ENCODE measurements at places on chromosomes 16 and 17.

GRCh38 chr17:9672266-9672665, 26.9 kb downstream of the USP43 start:
- ATAC-seq, result no peak
- H3K27ac ChIP-seq, result no peak overlapping the region
- H3K36me3 ChIP-seq, result no peaks in the 10 kb centered on the region
- H3K4me1 ChIP-seq, result peaks cover 3% of the 10 kb centered on the region
- no peak overlapping the region for H3K4me3 ChIP-seq

DNA sequence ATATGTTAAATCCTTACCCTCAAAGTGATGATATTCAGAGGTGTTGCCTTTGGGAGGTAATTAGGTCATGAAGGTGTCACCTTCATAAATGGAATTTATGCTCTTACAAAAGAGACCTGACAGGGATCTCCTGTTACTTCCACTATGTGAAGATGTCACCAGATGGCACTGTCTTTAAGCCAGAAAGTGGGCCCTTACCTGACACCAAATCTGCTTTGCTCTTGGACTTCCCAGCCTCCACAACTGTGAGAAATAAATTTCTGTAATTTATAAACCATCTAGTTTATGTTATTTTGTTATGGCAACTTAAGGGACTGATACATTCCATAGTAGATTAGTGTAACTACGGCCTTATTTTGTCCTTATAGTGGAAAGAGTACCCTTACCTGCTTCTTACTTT, 358.3 kb upstream of the SALL1 start:
- no peaks in the 10 kb centered on the region for H3K27me3 ChIP-seq
- H3K36me3 ChIP-seq, result no peaks in the 10 kb centered on the region
- no peak for ATAC-seq

GRCh38 chr16:2226245-2226793, 2.9 kb downstream of the E4F1 start:
- H3K4me3 ChIP-seq, result no peak overlapping the region
- no peak overlapping the region for H3K27ac ChIP-seq
- no peaks in the 10 kb centered on the region for H3K27me3 ChIP-seq
- H3K4me1 ChIP-seq, result no peaks in the 10 kb centered on the region

- H3K27me3 ChIP-seq, result no peaks in the 10 kb centered on the region
- H3K36me3 ChIP-seq, result no peaks in the 10 kb centered on the region
- no peak overlapping the region for H3K4me3 ChIP-seq
- no peak for ATAC-seq
- H3K4me1 ChIP-seq, result peaks cover 17% of the 10 kb centered on the region
- H3K27ac ChIP-seq, result no peak overlapping the region
Observed at GRCh38 chr16:79295162-79295561, 305.4 kb downstream of the MAF start.

- H3K4me3 ChIP-seq, result no peak overlapping the region
- peaks cover 5% of the 10 kb centered on the region for H3K4me1 ChIP-seq
- ATAC-seq, result no peak
Observed at GRCh38 chr16:48279199-48279598, 31.9 kb upstream of the ABCC11 start.

DNA sequence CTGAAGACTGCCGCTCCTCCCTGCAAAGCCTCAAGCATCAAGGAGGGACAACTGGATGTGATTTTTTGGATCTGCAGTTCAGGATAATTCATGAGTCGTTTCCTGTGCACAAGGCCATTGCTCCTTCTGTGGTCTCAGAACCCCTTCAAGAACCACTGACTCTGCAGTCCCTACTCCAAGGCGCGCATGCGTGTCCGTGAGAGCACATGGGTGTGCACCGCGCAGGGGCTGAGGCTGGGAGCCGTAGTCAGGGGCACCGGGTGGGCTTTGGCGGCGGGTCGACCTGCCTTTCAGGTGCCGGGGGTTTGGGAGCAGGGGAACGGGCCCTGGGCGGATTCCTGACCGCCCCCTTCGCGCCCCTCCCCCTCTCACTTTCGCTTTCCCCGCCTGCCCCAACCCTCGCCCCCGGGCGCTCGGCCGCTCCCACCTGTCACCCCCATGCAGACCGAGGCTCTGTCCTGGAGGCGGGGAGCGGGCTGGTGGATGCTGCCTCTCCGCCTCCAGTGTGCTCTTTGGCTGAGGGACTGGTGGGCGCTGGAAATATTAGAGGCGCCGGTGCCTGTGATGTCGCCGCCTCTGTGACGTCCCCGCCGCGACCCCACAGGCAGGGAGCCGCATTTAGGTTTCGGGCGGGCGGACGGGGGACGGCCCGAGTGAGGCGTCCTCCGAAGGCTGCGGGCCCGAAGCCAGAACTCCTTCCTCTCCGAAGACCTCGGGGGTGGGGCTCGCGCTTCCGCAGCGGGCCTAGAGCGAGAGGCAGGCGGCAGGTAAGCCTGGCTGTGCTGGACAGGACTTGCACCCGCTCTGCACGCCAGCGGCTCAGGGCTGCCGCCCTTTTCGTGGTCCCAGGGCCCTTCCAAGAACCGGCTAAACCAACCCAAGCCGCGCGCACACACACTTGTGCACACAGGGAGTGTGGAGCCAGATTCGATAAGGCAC, at the start of gene SPATA32:
TSS of gene SPATA32 (minus strand) at position 518 of the 939 bp plus-strand sequence. CDS start at position 440, 78 bp downstream.
- peak within 1 kb of the TSS; percentile 81 for H3K27ac ChIP-seq
- no peaks in the 10 kb centered on the region for H3K27me3 ChIP-seq
- peak within 1 kb of the TSS; percentile 64 for H3K4me3 ChIP-seq
- peaks cover 25% of the 10 kb centered on the region for H3K4me1 ChIP-seq

DNA sequence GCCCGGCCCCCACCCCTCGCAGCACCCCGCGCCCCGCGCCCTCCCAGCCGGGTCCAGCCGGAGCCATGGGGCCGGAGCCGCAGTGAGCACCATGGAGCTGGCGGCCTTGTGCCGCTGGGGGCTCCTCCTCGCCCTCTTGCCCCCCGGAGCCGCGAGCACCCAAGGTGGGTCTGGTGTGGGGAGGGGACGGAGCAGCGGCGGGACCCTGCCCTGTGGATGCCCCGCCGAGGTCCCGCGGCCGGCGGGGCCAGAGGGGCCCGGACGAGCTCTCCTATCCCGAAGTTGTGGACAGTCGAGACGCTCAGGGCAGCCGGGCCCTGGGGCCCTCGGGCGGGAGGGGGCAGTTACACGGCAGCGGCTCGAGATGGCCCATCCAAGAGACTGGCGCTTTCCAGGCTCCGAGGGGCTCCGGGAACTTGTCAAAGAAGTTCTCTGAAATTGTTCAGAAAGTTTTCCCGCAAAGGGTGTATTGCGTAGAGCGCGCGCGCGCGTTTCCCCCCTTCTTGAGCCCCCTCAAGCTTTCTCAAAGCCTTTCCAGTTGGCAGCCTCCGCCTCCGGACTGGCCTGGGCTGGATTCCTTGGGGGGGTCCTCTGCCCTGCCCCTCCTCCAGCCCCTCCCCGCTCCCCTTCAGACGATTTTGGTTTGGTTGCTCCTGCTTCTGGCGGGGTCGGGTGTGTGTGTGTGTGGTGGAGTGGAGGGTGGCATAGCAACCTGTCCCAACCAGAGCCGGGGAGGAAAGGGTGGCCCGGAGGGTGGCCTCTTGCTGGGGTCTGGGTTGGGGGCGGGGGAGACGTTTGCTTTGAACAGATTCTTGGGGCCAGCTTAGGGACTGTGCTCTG, 504 bp downstream of the ERBB2 start:
- H3K27ac ChIP-seq, result no peak overlapping the region
- H3K4me3 ChIP-seq, result no peak overlapping the region
- H3K36me3 ChIP-seq, result no peaks in the 10 kb centered on the region
- no peak for ATAC-seq
- H3K27me3 ChIP-seq, result peaks cover 20% of the 10 kb centered on the region

DNA sequence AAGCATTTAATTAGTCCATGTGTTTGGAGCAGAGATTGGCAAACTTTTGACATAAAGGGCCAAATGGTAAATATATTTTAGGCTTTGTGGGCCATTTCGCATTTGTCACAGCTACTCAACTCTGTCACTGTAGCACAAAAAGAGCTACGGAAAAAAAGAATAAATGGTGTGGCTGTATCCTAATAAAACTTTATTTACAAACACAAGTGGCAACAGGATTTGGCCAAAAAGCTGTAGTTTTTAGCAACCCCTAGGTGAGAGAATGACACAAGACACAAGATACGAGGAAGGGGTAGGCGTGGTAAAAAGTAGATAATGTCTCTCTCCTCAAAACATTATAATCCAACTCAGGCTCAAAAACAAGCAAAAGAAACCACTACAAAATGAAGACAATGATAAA, 66.5 kb downstream of the TTC19 start:
- H3K27me3 ChIP-seq, result no peaks in the 10 kb centered on the region
- peak overlapping the region; percentile 19 for H3K27ac ChIP-seq
- ATAC-seq, result no peak
- H3K4me3 ChIP-seq, result no peak overlapping the region
- peaks cover 5% of the 10 kb centered on the region for H3K4me1 ChIP-seq

GRCh38 chr16:11020792-11021551, 76.6 kb downstream of the CLEC16A start:
- no peak overlapping the region for H3K4me3 ChIP-seq
- peaks cover 55% of the 10 kb centered on the region for H3K36me3 ChIP-seq
- H3K27me3 ChIP-seq, result no peaks in the 10 kb centered on the region
- H3K4me1 ChIP-seq, result peaks cover 21% of the 10 kb centered on the region
- ATAC-seq, result no peak

GRCh38 chr17:36594626-36595401, 3.1 kb downstream of the DHRS11 start:
- no peak overlapping the region for H3K27ac ChIP-seq
- H3K36me3 ChIP-seq, result peaks cover 8% of the 10 kb centered on the region
- no peaks in the 10 kb centered on the region for H3K27me3 ChIP-seq
- no peak for ATAC-seq
- peaks cover 15% of the 10 kb centered on the region for H3K4me1 ChIP-seq

DNA sequence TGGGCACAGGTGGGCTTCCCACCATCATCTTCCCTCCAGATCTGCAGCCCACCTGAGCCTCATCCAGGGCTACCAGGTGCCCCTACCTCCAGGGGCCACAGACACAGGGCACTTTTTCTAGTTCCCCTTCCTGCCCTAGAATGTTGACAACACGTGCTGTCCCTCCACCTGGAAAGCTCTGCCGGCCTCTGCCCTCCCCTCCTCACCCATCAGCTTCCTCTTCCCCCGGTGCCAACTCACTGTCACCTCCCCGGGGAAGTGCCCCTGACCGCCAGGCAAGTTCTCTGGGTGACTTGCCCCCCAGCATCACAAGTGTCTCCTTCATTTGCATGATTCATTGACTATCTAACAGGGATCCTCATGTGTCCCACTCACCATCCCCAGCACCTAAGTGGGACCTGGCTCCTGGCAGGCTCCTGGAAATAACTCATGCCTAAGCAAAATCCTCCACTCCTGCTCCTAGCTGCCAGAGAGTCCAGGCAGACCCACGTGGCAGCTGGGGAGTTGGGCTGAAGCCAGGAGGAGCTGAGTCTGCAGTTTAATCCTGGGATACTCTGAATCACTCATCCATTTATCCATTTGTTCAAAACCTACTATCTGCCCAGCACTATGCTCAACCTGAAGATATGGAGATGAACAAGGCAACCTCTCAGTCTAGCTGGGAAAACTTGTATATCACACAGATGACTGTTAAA, 304.4 kb downstream of the FOXL1 start:
- H3K36me3 ChIP-seq, result no peaks in the 10 kb centered on the region
- H3K4me1 ChIP-seq, result no peaks in the 10 kb centered on the region
- no peak overlapping the region for H3K4me3 ChIP-seq
- no peak for ATAC-seq
- peaks cover 43% of the 10 kb centered on the region for H3K27me3 ChIP-seq
- no peak overlapping the region for H3K27ac ChIP-seq

- no peaks in the 10 kb centered on the region for H3K36me3 ChIP-seq
- no peak overlapping the region for H3K4me3 ChIP-seq
- H3K4me1 ChIP-seq, result no peaks in the 10 kb centered on the region
Observed at GRCh38 chr17:21817791-21818364, 125.6 kb downstream of the KCNJ18 start.

DNA sequence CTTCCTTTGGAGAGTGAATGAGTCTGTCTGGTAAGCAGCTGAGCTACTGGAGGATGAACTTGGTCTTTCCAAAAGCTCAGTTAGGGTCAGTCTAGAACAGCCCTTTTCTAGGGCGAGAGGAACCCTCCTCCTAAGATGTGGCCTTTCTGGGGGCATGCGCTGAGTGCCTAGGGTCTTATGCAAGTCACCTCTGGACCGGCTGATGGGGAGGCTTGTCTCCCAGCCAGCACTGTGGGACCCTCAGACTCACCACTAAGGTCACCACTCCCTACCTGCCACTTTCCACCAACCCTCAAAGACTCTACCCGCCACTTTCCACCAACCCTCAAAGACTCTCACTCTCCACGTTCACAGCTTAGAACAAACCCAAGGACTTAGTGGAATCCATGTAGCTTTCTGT, 26.8 kb downstream of the LMF1 start:
- H3K27me3 ChIP-seq, result no peaks in the 10 kb centered on the region
- peaks cover 45% of the 10 kb centered on the region for H3K36me3 ChIP-seq
- no peak for ATAC-seq

DNA sequence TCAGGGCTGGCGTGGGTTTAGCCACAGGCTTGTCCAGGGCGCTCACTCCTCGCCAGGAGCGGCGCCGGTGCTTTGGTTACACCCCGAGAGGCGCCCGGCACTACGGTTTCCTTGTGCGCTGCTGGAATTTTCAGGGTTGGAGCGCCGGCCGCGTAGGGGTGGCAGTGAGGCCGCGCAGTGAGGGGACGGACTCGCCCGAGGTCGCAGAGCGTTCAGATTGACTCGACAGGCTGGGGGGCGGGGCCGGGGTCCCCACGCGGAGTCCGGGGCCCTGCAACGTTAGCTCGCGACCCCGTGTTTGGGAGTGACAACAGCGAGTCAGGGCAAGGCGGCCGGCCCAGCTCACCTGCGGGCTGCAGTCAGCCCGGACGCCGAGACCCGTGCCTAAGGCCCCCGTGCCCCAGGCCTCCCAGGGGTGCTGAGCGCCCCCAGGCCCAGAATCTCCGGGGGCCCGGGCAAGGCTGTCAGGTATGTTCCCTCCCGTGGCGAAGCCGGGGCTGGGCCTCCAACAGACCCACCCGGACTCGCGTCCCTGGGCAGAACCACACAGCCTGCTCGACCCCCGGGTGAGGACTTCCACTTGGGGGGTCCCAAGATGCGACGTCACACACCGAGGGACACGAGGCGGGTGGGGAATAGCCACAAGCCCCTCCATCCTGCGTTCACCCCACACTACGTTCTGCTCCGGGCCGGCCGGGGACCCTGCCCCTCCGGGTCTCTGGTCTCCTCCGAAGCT, 1.3 kb upstream of the ACTG1 start:
- no peaks in the 10 kb centered on the region for H3K27me3 ChIP-seq
- ATAC-seq, result peak; percentile 12
- peak overlapping the region; percentile 88 for H3K4me3 ChIP-seq
- H3K4me1 ChIP-seq, result peaks cover 7% of the 10 kb centered on the region

GRCh38 chr17:37176723-37177122, 199.1 kb upstream of the C17orf78 start:
- H3K27ac ChIP-seq, result no peak overlapping the region
- ATAC-seq, result no peak
- no peaks in the 10 kb centered on the region for H3K4me1 ChIP-seq
- H3K27me3 ChIP-seq, result no peaks in the 10 kb centered on the region

Data from activated T-helper 17 cell treated with anti-CD3 and anti-CD28 coated beads, Interleukin-2, amount 50 U/mL, for 72 hours (primary cell).